ENCODE measurements at places on chromosomes 11 and 22. TPM values are rescaled to one million over a fixed set of nuclear protein-coding genes. Genes with fewer than 3 reads are reported as not detected.

The SCN3B gene
- not detected for total RNA-seq

- no peaks in the 10 kb centered on the region for H3K4me1 ChIP-seq
- H3K27me3 ChIP-seq: peaks cover 12% of the 10 kb centered on the region
- no peak for DNase-seq
These were observed 61.0 kb upstream of the CRTAM start for GRCh38 chr11:122777343-122777742.

GRCh38 chr11:128299132-128299726, 288.1 kb downstream of the ETS1 start:
- H3K4me3 ChIP-seq: no peak overlapping the region
- peak overlapping the region; percentile 45 for H3K27ac ChIP-seq
- no peaks in the 10 kb centered on the region for H3K36me3 ChIP-seq
- peaks cover 45% of the 10 kb centered on the region for H3K4me1 ChIP-seq
- DNase-seq: peak; percentile 76

The P2RX6 gene
- total RNA-seq: not detected

The CRYBA4 gene
- not detected for total RNA-seq

GRCh38 chr11:66015454-66015881, 3.7 kb downstream of the CST6 start:
- DNase-seq: no peak
- H3K4me1 ChIP-seq: no peaks in the 10 kb centered on the region
- H3K27ac ChIP-seq: no peak overlapping the region
- peaks cover 3% of the 10 kb centered on the region for H3K27me3 ChIP-seq
- H3K4me3 ChIP-seq: no peak overlapping the region

DNA sequence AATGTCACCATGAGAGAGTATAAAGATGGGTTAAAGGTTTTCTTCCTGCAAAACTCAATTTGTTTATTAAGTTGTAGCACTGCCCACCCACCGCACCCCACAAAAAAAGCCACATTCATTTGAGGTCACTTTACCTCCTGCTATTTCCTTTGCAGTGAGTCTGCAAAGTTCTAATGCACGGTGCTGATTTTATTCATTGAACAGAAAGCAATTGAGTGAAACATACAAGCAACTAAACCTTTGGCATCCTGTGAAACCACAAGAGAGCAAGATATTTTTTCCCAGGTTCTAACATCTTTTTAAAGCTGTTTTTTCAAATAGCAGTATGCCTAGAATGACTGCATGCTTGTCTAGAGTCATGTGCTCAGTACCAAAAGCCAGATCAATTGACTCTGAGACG, 39.0 kb downstream of the RRAS2 start:
- peak overlapping the region; percentile 69 for H3K27ac ChIP-seq
- H3K27me3 ChIP-seq: no peaks in the 10 kb centered on the region
- peaks cover 30% of the 10 kb centered on the region for H3K4me1 ChIP-seq
- peak overlapping the region; percentile 57 for H3K4me3 ChIP-seq

DNA sequence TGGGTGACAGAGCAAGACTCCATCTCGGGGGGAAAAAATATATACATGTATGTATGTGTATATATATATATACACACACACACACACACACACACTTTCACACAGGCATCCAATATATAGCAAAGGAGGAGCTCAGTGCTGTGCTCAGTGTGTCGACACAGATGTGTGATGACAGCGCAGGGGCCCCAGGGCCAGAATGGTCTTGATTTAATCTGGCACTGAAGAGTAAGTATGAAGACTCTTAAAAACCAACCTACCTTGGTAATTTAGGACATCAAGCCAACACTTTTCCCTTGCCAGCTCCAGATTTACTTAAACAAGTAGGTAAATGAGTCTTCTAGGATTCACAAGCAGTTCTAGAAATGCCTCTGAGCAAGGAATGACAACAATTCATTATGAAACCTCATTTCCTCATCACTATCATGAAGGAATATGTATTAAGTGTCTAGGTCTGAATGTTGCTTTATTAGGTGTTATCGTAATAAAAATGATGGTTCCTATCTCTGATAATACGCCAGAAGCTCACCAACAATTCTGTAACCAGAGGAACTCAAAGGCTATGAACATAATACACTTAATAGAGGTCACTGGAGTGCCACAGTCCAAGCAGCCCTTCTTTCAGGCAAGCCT, 71.5 kb downstream of the SGSM3 start:
- peaks cover 11% of the 10 kb centered on the region for H3K36me3 ChIP-seq
- no peaks in the 10 kb centered on the region for H3K27me3 ChIP-seq
- H3K4me1 ChIP-seq: peaks cover 39% of the 10 kb centered on the region
- no peak for DNase-seq
- H3K4me3 ChIP-seq: no peak overlapping the region

DNA sequence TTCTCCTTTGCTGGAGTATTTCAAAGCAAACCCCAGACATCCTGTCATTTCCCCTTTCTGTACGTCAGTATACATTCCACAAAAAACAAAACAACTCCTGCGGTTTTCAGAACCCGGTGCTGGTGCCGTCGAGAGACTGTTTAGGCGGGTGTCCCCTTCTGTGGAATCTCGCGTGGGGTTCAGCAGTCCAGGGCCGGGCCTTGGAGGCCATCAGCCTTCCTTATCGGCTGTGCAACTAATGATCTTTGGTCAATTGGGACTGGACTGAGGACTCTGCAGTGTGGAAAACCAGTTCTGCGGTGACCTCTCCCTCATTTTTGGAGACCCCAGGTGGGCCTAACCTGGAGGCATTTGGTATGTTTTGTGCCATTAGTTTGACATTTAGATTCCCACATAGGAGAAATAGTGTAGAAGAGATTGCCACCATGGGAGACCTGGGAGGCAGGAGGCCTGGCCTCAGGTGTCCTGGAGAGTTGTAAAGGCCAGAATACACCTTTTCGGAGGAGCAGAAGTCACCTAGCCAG, 84.4 kb downstream of the TBC1D22A start:
- H3K27me3 ChIP-seq: no peaks in the 10 kb centered on the region
- DNase-seq: no peak
- H3K27ac ChIP-seq: no peak overlapping the region
- no peaks in the 10 kb centered on the region for H3K4me1 ChIP-seq
- H3K36me3 ChIP-seq: peaks cover 23% of the 10 kb centered on the region

GRCh38 chr11:127063241-127063640, 62.7 kb upstream of the KIRREL3 start:
- no peaks in the 10 kb centered on the region for H3K27me3 ChIP-seq
- H3K27ac ChIP-seq: no peak overlapping the region
- no peaks in the 10 kb centered on the region for H3K4me1 ChIP-seq
- H3K4me3 ChIP-seq: no peak overlapping the region
- no peaks in the 10 kb centered on the region for H3K36me3 ChIP-seq

DNA sequence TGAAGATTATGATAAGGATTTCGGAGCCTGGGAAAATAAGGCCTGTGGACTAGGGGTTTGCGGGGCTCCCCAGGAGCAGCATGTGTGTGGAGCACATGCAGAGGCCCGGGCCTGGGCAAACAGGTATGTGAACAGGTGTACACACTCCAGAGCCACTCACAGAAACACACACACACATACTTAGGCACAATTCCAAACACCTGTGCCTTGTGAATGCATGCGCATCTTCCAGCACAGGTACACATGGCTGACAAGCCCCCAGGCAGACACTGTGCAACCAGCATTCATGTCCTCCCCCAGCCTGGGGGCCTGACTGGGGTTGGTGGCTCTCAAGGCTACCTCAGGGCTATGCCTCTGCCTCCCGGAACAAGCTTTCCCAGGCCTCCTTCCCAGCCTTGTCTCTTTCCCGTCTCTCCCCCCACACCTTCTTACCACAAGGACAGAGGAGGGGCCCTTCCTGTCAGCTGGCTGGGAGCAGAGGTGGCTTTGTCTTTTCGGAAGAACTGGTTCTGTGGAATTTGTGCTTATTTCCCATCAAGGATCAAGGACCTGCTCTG, 2.6 kb upstream of the P2RY6 start:
- H3K4me1 ChIP-seq: peaks cover 33% of the 10 kb centered on the region
- no peak overlapping the region for H3K27ac ChIP-seq
- H3K4me3 ChIP-seq: no peak overlapping the region
- no peaks in the 10 kb centered on the region for H3K27me3 ChIP-seq
- DNase-seq: no peak
- no peaks in the 10 kb centered on the region for H3K36me3 ChIP-seq

DNA sequence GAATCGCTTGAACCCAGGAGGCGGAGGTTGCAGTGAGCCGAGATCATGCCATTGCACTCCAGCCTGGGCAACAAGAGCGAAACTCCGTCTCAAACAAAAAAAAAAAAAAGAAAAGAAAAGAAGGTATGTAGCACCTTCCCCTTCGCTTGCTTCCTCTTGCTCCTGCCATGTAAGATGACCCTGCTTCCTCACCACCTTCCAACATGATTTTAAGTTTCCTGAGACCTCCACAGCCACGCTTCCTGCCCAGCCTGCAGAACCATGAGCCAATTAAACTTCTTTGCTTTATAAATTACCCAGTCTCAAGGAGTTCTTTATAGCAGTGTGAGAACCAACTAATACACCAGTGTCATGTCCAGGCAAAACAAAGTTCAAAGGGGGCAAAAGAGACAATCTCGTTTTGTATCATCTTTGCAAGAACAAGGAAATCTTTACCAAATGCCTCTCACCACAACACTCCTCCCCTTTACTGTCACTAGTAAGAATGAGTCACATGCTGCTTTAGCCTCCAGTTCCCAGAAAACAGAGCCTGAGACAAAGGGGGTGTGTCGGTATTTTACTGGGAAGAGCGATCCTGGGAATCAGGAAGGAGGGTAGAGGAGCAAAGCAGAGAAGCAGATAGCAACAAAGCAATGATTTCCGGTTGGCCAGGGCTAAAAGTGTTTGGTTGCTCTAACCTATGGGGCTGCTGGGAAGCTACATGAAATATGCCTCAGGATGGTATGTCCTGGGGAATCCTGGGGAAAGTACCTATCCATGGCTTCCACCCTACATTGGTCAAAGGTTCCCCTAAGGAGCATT, 10.5 kb upstream of the MCHR1 start:
- H3K27me3 ChIP-seq: no peaks in the 10 kb centered on the region
- no peak overlapping the region for H3K27ac ChIP-seq
- DNase-seq: no peak
- no peak overlapping the region for H3K4me3 ChIP-seq
- no peaks in the 10 kb centered on the region for H3K4me1 ChIP-seq

DNA sequence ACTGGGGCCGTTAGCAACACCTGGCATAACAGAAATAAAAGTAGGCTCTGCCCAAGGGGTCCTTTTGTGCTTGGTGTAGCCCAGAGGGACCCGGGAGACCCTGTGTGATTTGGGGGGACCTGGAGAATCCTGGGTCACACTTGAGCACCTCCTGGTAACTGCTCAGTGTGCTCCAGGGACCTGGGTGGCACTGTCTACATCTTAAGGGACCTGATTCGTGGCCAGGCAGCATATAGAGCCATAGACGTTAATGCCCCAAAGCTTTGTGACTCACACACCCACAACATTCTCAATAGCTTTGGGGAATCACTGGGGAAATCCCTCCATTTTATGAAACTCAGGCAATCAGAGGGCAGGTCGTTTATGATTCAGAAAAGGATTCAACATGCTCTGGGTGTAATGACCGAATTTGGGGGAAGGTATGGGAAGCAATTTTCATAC, 3.6 kb upstream of the IGF2 start:
- peak; percentile 8 for DNase-seq
- H3K36me3 ChIP-seq: no peaks in the 10 kb centered on the region
- no peak overlapping the region for H3K27ac ChIP-seq
- H3K4me3 ChIP-seq: no peak overlapping the region
- H3K27me3 ChIP-seq: peaks cover 8% of the 10 kb centered on the region

DNA sequence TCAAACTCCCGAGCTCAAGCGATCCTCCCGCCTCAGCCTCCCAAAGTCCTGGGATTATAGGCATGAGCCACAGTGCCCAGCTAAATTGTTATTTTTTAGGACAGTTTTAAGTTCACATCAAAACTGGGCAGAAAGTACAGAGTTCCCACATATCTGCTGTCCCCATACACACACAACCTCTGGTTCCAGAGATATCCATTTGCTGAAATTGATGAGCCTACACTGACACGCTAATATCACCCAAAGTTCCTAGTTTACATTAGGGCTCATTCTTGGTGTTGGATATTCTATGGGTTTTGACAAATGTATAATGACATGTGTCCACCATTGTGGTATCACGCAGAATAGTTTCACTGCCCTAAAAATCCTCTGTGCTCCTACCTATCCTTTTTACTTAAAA, 2.7 kb upstream of the SEC14L4 start:
- H3K4me3 ChIP-seq: no peak overlapping the region
- peaks cover 2% of the 10 kb centered on the region for H3K27me3 ChIP-seq
- DNase-seq: no peak
- no peaks in the 10 kb centered on the region for H3K36me3 ChIP-seq

- no peaks in the 10 kb centered on the region for H3K27me3 ChIP-seq
- H3K4me1 ChIP-seq: no peaks in the 10 kb centered on the region
- H3K36me3 ChIP-seq: no peaks in the 10 kb centered on the region
These were observed 15.7 kb downstream of the LGR4 start for GRCh38 chr11:27456795-27457329.

- H3K4me1 ChIP-seq: peaks cover 24% of the 10 kb centered on the region
- DNase-seq: no peak
- no peak overlapping the region for H3K4me3 ChIP-seq
- no peaks in the 10 kb centered on the region for H3K27me3 ChIP-seq
- H3K27ac ChIP-seq: no peak overlapping the region
These were observed 18.9 kb downstream of the PITPNB start for GRCh38 chr22:27900153-27900552.

- H3K36me3 ChIP-seq: peaks cover 11% of the 10 kb centered on the region
- H3K27ac ChIP-seq: no peak overlapping the region
- no peak for DNase-seq
- no peak overlapping the region for H3K4me3 ChIP-seq
These were observed 30.6 kb upstream of the TFIP11 start for GRCh38 chr22:26542831-26543230.

GRCh38 chr11:84681456-84681855, 945.7 kb downstream of the DLG2 start:
- no peaks in the 10 kb centered on the region for H3K27me3 ChIP-seq
- H3K27ac ChIP-seq: no peak overlapping the region
- H3K36me3 ChIP-seq: no peaks in the 10 kb centered on the region
- H3K4me1 ChIP-seq: no peaks in the 10 kb centered on the region
- no peak for DNase-seq

- DNase-seq: no peak
- H3K27me3 ChIP-seq: no peaks in the 10 kb centered on the region
- H3K4me1 ChIP-seq: no peaks in the 10 kb centered on the region
- H3K27ac ChIP-seq: no peak overlapping the region
These were observed 85.1 kb upstream of the CARD18 start for GRCh38 chr11:105224482-105225253.

DNA sequence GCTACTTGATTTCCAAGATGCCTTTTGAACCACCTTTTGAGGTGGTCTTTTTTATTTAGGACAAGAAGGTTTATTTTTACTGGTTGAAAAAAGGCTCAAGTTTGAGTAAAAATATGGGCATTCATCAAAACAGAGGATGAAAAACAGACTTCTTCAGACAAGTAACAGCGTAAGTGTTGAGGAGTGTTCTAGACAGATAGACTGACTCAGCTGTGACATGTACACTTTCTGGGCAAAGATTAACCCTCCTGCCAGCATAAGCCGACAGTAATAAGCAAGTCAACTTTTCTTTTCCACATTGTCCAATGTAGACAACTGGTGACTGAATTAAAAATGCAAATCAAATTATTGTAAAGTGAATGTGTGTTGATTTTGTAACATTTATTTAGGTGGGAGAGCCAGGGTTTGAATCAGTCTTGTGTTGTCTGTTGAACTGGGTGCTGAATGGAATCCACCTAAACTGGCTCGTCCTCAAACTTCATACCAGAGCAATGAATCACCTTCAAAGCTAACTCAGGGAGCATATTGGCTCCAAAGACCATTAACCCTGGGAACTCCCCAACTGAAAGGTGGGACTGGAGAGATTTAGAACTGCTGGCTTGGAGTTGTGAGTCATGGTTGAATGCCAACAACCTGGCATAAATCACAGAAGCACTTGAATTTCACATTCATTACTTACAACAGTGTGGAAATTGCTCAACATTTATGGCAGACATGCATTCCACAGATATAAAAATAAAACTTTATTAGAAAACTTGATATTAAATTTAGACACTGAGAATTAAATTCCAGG, 377.0 kb downstream of the ETS1 start:
- no peak overlapping the region for H3K27ac ChIP-seq
- no peak for DNase-seq
- H3K36me3 ChIP-seq: no peaks in the 10 kb centered on the region
- no peak overlapping the region for H3K4me3 ChIP-seq
